A549 treated with CORT108297 at 1 μM for 4 hours (cell line): ENCODE measurements at places on chromosomes 5 and 9. TPM values are rescaled to one million over a fixed set of nuclear protein-coding genes. Genes with fewer than 3 reads are reported as not detected.

The MORN5 gene
- total RNA-seq: not detected in 5 replicates

The LECT2 gene
- total RNA-seq: not detected in 5 replicates

The CDH9 gene
- total RNA-seq: not detected in 5 replicates

The TAF11L9 gene
- not detected in 5 replicates for total RNA-seq

The NR6A1 gene
- total RNA-seq: 1.2 to 1.8 TPM (median 1.7 TPM) in 5 replicates

The PLAC8L1 gene
- 0.16 to 0.47 TPM (median 0.24 TPM) in 4 of 5 replicates, not detected in the other for total RNA-seq

The ENTR1 gene
- total RNA-seq: 56.5 to 79.6 TPM (median 73.1 TPM) in 5 replicates

The TRIP13 gene
- total RNA-seq: 65.1 to 72.8 TPM (median 70.4 TPM) in 5 replicates

The CDH6 gene
- total RNA-seq: 0.07 to 0.25 TPM (median 0.15 TPM) in 5 replicates

The FOXD4L4 gene
- total RNA-seq: 0.04 to 0.14 TPM (median 0.08 TPM) in 4 of 5 replicates, not detected in the other

The OR1J2 gene
- total RNA-seq: not detected in 5 replicates

The GMCL2 gene
- 0.02 TPM in 1 of 5 replicates, not detected in the others for total RNA-seq

The AMACR gene
- 13.7 to 19.4 TPM (median 15.2 TPM) in 5 replicates for total RNA-seq

The DELE1 gene
- total RNA-seq: 42.3 to 64.0 TPM (median 57.0 TPM) in 5 replicates
